ENCODE measurements at places on chromosomes 5 and 9.

- DNase-seq = no peak
These were observed 926.5 kb upstream of the CDH6 start for GRCh38 chr5:30267026-30267425.

DNA sequence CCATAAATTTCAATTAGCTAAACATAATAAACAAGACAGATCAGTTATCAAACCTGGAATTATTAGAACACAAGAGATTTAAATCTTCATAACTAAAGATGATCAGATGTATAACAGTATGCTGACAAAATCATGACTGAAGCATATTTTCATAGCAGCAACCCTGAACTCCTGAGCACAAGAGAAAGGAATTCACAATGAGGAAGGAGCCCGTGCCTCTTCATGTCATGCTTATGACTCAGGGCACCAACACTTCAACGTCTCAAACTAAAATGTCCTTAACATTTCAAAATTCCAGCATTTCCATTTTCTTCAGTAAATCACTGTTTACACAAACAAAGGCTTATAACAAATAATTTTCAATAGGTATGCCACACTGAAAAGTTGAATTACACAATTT lies 6.7 kb downstream of the AP3B1 start:
- no peak for DNase-seq

GRCh38 chr5:159340511-159340910 lies 10.2 kb upstream of the IL12B start:
- DNase-seq = peak; percentile 59

GRCh38 chr5:74361406-74362358 lies 278.8 kb downstream of the ENC1 start:
- no peak for DNase-seq

DNA sequence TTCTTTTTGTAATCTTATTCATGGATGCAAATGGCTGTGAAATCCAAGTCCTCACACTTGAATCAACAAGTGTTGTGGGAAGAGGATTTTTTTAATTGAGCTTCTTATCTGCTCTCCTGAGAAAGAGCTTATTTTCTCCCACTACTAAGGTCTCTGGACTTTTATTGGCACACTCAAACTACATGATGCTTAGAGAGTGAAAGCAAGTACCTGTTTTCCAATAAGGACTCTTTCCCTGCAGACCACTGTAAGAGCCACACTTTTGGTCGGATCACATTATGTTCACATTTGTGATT lies 546.4 kb upstream of the ARRDC3 start:
- no peak for DNase-seq

DNA sequence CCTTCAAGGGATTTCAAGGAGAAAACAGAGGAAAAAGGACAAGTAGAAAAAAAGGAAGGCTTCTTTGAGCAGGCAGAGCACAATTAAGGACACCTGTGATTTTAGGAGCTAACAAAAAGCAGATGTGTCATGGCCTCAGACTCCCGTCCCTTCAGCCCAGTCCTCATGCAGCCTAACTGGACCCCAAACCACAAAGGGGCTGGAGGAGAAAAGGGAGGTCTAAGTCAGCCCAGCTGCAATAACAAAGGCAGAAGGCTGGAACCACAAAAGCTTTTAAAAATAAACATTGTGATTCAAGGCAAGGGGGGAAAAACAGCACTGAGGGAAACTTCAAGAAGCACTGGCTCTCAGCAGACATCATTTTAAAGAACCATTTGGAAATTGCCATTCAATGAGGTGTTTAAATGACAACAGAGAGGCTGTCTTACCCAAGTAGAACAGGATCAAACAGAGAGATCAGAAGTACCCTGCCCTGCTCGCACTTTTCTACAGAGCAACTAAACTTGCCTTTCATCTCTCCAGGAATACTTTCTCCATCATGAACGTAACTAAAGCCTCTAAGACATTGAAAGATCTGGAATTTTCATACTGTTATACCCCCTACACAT lies 89.3 kb downstream of the SEMA5A start:
- DNase-seq = no peak

GRCh38 chr5:174083056-174083827 lies 37.7 kb downstream of the NSG2 start:
- no peak for DNase-seq

- no peak for DNase-seq
These were observed 225.0 kb upstream of the PRR16 start for GRCh38 chr5:120239086-120239485.

- DNase-seq = no peak
These were observed 18.7 kb downstream of the HK3 start for GRCh38 chr5:176880366-176881020.

GRCh38 chr5:96342581-96342980 lies 90.5 kb downstream of the PCSK1 start:
- DNase-seq = no peak

DNA sequence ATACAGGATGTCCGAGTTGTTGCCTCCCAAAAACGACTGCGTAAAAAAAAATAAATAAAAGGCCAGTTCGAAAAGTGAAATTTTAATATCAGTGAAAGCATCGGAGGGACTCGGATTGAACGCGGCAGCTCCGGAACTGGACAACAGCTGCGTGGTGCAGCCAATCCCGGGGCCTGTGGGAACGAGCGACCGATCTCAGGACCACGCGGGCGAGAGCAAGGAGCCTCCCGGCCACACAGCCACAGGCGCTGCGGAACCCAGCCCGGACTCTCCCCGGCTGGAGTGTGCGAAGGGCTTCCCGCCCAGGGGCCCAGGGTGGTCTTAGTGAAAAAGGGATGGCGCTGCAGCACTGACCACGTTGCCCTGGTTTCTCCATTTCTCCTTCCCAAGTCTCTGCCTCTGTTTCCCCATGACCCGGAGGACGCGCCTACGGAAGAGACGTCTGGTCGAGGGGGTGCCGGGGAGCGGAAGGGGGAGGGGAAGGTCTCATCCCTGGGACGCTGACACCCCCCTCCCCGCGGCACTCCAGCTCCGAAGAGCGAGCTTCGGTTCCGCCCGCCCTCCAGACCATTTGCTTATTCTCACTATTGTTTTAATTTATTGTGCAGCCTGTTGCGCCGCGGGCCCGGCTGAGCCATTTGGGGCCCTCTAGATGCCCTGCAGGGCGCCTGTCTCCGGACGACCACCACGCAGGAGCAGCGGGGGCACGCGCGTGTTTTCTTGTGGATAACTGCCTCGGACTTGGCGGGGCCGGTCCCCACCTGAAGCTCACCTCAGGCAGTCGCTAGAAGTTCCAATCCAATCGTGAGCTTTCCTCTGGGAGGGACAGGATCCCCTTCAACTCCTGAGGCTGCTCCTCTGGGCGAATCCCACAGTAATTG lies 303.0 kb downstream of the PARP8 start:
- DNase-seq = no peak

- DNase-seq = no peak
These were observed at the start of gene PCDHAC2 for GRCh38 chr5:140966293-140967225. TSS of gene PCDHAC2 (plus strand) at chr5:140966476. CDS start at chr5:140966767, 291 bp downstream.

- DNase-seq = no peak
These were observed 106.5 kb downstream of the BNC2 start for GRCh38 chr9:16763946-16764345.

DNA sequence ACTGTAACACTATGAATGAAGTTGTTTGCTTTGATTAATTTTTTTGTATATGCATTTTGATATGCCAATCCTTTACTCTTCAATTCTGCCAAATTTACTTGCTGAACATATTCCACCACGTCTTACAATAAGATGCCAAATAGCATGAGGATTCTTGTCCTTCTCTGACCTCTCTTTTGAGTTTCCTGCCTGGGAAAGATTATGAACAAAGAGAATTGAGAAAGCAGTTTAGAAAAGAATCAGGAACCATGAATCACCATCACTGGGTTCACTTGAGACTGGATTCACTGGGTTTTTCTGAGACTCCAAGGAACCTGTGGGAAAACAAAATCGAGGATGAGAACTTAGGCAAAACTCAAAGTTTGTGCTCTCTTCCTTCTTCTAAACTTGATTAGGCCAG lies 256.5 kb downstream of the CETN3 start:
- no peak for DNase-seq

DNA sequence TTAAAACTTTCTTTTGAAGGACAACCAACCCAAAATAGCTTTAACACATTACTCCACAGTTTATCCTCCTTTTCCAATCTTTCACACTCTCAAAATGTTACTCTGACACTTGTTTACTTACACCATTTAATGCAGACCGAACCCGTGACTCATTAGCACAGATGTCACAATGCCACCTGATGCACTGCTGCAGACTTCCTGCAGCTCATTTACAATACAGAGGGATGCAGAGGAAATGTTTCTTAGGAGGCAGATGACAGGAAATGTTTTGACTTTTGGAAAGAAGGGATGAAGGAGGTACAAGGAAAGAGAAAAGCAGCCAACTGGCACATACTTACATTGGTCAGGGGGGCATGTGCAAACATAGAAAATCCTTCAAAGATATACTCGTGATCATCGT lies 39.0 kb downstream of the DROSHA start:
- DNase-seq = no peak

- DNase-seq = no peak
These were observed 4.2 kb downstream of the AK1 start for GRCh38 chr9:127873223-127873691.

DNA sequence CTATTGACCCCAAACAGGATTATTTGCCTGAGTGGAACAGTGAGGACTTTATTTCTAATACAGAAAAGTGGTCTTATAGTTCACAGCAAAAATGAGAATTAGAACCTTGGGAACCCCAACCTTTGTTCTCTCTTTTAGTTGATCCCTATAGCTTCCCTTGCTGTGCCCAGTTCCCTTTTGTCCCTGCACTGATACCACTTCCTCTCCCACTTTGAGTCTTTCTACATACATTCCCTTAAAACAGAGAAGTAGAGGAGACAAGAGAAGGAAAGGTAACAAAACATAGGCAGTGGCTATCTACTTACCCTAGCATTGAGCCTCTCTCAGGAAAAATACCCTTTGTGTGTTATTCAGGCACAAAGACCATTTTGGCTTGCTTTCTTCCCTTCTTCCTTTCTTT lies 246.4 kb downstream of the FAM114A2 start:
- no peak for DNase-seq

DNA sequence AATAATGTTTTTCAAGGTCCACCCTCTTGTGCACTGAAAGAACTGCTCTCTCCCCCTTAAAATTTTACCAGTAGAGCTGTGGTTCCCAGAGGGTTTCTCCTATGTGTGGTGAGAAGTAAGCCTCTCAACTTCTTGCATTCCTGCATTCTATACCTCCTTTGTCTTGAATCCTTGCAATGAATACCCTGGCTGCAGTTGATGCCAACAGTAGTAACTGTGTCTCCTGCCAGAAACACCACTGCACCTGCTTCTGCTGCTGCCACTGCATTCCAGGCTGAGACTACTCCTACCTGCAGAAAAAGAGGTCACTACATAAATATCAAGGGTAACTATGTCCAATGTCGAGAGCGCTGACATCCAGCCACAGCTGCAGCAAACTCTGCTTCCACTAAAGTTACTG lies 203.7 kb downstream of the TMEM167A start:
- DNase-seq = no peak

GRCh38 chr5:149799119-149799623 lies 69.1 kb downstream of the PPARGC1B start:
- DNase-seq = no peak

DNA sequence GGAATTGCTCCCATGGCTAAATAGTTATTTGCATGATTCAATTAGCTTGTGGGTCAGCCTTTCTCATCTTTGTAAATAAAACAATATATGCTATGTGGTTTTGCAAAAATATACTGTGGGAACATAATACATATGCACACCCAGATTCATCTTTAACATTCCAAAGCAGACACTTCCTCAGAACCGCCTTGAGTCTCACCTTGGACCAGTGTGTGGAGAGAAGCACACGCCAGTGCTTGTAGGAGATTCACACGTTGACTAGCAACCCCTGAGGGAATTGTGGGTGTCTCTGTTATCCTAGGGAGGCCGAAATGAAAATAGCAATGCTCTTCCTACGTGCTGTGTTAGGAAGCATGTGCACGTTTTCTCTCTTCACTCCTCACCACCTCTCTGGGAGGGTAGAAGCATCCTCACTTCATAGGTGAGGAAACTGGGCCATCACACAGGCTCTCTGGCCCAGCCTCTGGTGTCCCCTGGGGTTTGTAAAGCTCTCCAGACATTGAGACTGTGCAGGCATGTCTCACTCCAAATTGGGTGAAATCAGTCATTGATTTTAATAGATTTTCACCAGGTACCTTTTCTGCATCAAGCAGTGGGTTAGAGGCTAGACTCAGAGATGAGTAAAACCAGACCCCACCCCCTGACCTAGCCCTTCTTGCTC lies 221.7 kb downstream of the PBX3 start:
- no peak for DNase-seq

DNA sequence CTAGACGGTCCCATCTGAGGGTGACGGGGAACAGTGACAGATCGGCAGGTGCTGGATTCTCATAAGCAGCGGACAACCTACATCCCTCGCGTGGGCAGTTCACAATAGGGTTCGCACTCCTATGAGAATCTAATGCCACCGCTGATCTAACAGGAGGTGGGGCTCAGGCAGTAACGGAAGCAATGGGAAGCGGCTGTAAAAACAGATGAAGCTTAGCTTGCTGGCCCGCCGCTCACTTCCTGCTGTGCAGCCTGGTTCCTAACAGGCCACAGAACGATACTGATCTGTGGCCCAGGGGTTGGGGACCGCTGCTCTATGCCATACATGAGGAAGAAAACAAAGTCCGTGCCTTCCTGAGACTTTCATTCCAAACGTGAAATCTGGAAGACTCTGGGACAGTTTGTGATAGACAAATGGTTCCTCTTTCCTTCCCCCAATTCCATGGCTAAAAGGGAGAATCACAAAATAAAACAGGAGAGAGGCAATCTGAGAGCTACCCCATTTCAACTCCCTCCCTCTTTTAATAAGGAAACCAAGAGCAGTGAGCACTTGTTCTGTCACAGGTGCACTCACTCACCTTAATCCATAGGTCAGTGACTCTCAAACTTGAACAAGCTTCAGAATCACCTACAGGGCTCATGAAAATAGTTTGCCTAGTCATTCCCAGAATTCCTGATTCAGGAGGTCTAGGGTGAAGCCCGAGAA lies 12.1 kb downstream of the PDCL start:
- DNase-seq = peak; percentile 63

- DNase-seq = peak; percentile 84
These were observed at the start of gene ADAMTS6 for GRCh38 chr5:65481635-65482295. TSS of gene ADAMTS6 (minus strand) at chr5:65481920. CDS start at chr5:65473673, 8,247 bp downstream.

DNA sequence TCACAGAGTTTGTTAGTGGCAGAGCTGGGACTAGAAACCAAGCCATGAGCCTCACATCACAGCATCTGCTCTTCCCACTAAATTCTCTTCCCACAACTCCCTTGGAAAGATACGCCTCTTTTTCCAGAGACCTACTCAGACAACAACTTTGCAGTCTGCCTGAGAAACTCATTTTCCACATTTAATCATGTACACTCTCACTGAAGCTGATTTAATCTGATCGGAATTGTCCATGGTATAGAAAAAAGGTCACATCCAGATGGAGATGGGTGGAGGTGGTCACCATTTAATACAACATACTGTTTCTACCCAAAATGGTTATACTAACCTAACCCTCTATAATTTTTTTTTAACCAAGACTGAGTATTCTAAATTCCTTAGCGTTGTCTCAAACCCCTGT lies 366.2 kb downstream of the ENC1 start:
- DNase-seq = no peak

- DNase-seq = peak; percentile 35
These were observed 85.6 kb downstream of the MACROH2A1 start for GRCh38 chr5:135313405-135313804.

All from activated CD8-positive, alpha-beta memory T cell treated with anti-CD3 and anti-CD28 coated beads, Interleukin-2, amount 50 U/mL, for 48 hours (primary cell).